ENCODE measurements at places on chromosomes 6 and 20.

DNA sequence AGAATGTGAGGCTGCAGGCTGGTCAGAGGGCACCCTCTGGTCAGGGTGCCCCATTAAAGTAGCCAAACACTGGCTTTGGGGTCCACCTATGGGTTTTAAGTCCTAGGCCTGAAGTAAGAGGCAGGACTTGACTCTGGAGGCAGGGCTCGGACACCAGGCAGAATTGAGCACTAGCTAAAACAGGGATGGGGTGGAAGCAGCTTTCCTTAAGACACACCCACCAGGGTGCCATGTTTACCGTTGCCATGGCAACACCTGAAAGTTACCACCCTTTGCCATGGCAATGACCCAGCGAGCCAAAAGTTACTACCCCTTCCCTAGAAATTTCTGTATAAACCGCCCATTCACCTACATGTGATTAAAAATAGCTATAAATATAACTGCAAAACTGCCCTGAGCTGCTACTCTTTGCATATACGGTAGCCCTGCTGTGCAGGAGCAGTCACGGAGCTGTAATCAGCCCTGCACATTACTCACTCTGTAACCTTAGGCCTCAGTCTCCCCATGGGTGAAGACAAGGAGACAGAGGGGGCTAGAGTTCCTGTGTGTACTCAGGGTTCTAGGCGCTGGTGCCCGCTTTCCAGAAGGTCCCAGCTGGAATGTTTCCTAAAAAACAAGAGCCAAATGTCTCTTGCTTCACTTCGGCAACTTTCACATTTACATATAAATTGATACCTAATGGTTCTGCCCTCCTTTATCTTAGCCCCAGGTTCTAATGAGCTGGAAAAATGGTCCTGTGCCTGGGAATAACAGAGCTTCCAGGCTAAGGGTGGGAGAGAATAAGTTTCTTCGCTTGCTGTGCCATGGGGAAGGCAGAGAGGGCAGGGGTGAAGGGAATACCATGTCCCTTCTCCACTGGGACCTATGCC lies 27.2 kb upstream of the SRSF6 start:
- no peak for DNase-seq

GRCh38 chr20:18164356-18164755 lies 26.7 kb downstream of the KAT14 start:
- no peak for DNase-seq

- DNase-seq = no peak
Observed at GRCh38 chr20:51514836-51515235, 27.7 kb downstream of the NFATC2 start.

DNA sequence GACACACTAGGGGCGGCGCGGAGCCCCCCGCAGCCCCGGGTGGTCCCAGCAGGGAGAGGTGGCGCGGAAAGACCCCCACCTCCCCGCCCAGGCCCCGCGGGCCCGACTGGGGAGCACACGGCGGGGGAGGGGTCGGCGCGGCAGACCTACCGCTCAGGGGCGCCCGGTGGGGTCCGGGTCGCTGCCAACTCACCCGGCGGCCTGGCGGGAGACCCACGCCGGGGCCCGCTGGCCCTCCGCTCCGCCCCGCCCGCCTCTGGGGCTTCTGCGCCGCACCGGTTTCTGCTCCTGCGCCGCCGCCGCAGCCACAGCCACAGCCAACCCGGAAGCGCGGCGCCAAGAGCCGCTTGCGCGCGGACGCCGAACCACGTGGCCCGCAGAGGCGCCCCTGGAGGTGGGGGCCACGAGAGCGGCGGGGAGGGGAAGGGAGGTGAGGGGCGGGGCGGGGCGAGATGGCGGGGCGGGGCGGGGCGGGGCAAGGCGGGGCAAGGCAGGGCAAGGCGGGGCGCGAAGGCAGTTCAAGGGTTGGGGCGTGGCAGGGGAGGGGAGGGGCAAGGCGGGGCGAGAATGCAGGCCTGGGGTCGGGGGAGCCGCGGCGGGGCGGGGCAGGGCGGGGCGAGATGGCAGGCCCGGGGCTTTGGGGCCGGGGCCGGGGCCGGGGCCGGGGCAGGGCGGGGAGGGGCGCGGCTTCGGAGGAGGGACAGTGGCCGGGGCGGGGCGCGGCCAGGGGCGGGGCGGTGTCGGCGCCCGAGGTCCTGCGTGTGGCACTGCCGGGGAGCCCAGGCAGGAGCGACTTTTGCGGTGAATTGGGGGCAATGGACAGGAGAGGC lies at the start of gene ZBTB24:
ZBTB24 (minus strand) TSS at position 315 of the 830 bp plus-strand sequence. CDS start 1,193 bp downstream, outside the sequence.
- peak; percentile 1 for DNase-seq

DNA sequence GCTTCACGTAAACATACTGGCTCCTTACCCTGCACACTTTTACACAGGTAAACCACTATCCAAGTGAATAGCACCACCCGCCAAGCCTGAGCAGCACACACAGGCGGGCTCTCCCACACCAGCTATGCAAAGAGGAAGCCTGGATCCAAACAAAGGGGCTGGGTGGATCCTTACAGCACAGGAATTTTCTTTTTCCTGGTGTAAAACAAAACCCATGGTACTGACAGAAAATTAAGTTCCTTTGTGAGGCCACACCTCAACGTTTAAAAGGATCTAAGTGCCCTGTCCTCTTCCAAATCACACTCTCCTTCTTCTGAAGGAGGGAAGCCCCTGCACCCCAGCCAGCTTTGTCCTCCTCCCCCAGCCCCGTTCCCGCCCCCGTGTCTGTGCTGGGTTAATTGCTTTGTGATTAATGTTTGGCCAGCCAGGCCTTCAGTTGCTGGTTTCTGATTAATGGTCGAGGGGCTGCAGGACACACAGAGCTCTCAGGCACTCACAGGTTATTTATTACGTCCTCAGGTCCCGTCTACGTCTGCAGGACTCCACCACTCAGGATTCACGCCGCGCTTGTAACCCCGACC lies 6.1 kb downstream of the DACT2 start:
- DNase-seq = no peak

- DNase-seq = peak; percentile 82
Observed at GRCh38 chr6:124670801-124671200, 291.4 kb upstream of the RNF217 start.

GRCh38 chr6:153357391-153357790 lies 226.3 kb upstream of the RGS17 start:
- DNase-seq = no peak

GRCh38 chr6:70797625-70798024 lies 129.9 kb downstream of the SMAP1 start:
- no peak for DNase-seq

DNA sequence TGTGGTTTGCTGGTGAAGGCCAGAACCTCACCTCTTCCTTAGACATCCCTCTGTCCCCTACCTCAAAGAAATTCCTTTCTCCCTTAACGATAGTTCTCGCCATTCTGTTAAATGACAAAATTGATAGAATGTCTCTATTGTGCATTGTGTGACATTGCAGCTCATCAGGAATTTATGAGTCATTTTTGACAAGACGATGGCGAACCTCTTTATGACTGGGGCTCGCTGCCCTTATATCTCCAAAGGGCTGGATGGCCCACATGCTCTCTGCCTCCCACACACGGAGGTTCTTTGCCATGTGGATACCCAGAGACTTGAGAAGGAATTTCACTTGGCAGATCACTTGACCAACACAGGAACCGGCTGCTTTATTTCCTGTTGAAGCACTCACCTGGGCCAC lies 66.8 kb upstream of the RPS6KA2 start:
- no peak for DNase-seq

DNA sequence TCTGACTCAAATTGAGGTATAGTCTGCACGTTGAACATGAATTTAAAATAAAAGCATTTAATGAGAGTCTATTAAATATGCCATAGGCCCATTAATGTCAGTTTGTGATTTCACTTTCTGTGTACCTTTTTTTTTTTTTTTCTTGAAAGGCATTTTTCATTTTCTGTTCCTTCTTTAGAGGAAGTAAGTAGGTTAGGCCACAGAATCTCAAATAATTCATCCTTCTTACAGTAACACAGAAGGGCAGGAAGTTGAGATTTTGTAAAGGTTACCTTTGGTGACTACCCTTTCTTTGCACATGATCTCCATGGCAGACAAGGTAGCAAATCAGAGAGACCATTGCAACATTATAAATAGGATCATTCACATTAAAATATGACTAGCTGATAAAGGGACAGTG lies 9.6 kb downstream of the L3MBTL3 start:
- DNase-seq = no peak

- no peak for DNase-seq
Observed at GRCh38 chr6:52595000-52595795, 18.3 kb upstream of the TRAM2 start.

DNA sequence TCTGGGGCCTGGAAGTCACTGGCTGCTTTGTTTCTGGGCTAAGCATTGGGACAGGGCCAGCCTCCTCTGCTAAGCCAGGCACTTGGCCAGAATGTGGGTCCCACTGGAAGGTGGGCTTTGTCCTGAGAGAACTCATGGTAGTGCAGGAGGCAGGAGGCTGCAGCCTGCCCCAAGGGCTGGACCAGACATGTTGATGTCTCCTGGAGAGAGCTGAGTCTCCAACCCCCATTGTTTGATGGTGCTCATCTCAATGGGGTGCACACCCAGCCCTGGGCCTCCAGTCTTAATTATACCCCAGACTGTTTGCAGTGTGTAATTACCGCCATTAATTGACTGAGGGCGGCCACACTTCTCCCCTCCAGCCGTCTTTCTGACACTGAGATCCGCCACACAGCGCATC lies 220.5 kb upstream of the PMEPA1 start:
- peak; percentile 89 for DNase-seq

DNA sequence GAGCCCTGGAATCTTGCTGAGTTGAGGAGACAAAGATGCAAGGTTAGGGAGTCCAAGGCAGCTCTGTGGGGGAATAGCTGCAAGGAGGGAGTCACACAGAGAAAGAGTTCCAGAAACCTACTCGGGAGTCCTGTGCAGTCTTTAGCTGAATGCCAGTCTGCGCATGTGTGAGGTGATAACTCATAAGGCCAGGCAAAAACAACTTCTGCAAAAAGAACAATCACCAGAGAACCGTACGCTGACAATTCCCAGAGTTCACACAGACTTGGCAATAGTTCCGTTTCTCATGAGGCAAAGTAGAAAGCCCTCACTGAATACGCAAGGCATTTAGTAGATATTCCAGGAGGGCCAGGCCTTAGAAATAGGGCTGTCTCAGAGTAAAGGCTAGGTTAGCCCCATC lies 135.2 kb upstream of the TAB2 start:
- DNase-seq = no peak

- no peak for DNase-seq
Observed at GRCh38 chr6:163956571-163957407, 542.3 kb downstream of the QKI start.

DNA sequence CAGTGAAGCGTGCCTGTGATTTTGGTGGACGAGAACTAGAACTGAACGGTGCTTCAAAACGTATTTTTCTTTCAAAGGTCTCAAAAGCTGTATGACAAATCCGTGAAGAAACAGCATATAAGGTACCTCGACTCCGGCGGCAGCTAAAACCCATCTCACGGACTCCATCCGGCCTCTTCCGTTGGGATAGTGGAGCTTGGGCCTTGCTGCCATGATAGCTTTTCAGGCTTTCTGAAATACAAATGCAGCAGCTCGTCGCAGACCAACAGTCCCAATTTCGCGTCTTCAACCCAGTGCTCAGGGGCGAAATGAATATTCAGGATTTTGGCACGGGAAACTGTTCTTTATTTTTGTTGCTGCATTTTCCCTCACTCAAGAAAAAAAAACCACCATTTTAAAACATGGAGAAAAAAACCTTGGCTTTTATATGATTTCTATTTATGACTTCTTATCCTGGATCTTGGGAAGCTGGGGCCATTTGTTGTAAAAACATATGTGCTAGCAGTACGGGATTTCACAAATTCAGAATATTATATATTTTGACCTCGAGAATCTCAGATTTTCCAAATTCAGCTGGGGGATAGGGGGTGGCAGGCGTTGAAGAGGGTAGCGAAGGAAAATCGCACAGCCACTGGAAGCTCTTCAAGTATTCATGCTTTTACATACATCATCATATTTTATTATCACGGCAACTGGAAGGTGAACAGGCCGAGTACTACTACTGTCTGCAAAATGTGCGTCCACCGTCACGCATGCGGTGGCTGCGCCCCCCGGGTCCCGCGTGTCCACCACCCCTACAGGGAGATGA lies 849 bp downstream of the GSTA4 start:
- no peak for DNase-seq

DNA sequence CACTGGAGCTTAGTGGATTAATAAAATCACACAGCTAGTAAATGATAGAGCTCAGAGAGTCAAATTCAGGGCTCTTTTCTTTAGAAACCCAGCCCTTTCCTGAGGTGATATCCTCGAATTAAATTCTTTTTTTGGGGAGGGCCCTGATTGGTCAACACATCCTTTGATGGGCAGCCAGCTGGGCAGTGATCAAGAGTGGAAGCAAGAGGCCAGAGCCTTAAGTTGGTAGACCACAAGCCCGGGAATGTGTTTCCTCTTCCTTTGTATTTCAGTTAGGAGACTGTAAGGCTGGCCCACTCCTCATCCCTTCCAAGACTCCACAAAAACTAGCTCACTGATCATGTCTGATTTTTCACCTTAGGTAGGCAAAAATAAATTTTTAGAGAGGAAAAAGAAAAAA lies 640.5 kb downstream of the DHX35 start:
- no peak for DNase-seq

DNA sequence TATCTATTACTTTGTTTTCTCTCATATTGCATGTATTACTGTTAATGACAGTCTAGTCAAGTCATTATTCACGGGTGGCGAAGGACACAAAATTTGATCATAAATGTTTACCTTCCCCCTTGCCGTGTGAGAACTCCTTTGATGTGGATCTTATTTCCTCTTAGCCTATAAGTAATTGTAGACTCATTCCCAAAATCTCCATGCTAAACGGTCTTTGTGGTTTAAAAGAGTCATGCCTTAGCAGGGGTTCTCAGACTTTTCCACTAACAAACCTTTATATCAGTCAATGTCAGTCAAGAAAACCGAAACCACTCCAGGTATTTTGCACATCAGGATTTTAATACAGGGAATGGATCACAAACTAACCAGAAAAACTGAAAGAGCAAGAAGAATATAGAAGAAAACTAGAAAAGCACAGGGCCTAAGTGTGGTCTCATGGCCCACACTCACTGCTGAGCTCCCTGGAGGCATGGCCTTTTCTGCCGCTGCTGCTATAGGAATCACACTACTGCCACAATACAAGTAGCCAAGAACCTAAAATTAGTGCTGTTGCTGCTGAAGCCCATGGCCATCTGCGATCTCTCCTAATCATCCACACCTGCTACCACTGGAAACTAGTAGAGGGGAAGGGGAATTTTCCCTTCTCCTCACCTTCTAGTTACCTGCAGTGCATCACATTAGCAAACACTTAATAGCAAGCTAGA lies 186.0 kb upstream of the POU3F2 start:
- no peak for DNase-seq

- DNase-seq = no peak
Observed at GRCh38 chr6:46932526-46933319, 11.0 kb upstream of the ADGRF5 start.

GRCh38 chr6:146273490-146273889 lies 244.6 kb downstream of the GRM1 start:
- DNase-seq = no peak

GRCh38 chr20:9186396-9186795 lies 117.5 kb downstream of the PLCB4 start:
- DNase-seq = no peak

- DNase-seq = no peak
Observed at GRCh38 chr6:141989706-141989959, 143.1 kb upstream of the GJE1 start.

Measured in NCI-H2081 treated with DMSO at 0.1 percent for 48 hours (cell line).